GM06990 (cell line): ENCODE measurements at places on chromosomes 5 and 9.

- DNase-seq, result peak; percentile 65
These were observed 5.7 kb upstream of the SEC16A start for GRCh38 chr9:136488247-136489214.

DNA sequence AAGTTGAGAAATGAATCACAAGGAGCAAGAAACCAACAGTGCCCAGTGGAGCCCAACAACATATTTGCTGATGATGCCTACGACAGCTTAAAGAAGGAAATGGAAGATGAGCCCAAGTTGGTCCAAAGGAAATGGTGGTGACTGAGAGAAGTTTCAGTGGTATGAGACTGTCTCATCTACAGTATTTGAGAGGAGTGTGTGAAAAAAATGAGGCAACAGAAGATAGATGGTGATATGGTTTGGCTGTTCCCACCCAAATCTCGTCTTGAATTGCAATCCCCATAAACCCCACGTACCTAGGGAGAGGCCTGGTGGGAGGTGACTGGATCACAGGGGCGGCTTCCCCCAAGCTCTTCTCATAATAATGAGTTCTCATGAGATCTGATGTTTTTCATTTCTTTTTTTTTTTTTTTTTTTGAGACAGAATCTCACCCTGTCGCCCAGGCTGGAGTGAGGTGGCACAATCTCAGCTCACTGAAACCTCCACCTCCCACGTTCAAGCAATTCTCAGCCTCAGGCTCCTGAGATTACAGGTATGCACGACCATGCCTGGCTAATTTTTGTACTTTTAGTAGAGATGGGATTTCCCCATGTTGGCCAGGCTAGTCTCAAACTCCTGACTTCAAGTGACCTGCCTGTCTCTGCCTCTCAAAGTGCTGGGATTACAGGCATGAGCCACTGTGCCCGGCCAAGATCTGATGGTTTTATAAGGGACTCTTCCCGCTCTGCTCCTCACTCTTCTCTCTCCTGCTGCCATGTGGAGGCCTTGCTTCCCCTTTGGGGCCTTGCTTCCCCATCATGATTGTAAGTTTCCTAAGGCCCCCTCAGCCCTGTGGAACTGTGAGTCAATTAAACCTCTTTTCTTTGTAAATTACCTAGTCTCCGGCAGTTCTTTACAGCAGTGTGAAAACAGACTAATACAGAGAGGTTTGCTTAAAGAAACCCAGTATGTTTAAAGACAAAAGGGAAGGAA, 30.2 kb downstream of the EFCAB9 start:
- peak; percentile 74 for DNase-seq

DNA sequence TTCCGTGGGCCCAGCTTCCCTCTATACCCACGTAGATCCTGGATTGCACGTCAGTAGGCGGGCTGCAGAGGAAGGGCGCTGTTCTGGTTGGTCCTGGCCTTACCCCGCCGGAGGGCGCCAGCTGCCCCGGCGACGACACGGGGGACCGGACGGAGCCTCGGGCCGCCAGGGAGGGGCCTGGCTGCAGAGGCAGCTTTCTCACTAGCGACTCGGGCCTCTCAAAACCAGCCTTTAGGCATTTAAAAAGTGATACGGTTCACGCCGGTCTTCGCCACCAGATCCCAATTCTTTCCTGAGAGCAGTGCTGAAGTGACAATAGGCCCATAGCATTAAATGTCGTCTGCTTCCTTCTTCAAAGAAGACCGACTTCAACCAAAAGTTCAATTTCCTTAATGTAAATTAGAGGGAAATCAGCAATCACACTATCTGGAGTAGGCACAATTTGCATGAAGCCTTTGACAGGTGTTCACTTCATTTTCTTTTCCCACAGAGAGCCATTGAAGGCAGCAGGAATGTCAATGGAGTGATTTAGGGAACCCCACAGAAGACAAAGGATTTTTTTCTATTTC, 17.6 kb upstream of the UBE2D2 start:
- peak; percentile 87 for DNase-seq

- DNase-seq, result no peak
These were observed 20.6 kb upstream of the PTGES start for GRCh38 chr9:129773262-129774048.

DNA sequence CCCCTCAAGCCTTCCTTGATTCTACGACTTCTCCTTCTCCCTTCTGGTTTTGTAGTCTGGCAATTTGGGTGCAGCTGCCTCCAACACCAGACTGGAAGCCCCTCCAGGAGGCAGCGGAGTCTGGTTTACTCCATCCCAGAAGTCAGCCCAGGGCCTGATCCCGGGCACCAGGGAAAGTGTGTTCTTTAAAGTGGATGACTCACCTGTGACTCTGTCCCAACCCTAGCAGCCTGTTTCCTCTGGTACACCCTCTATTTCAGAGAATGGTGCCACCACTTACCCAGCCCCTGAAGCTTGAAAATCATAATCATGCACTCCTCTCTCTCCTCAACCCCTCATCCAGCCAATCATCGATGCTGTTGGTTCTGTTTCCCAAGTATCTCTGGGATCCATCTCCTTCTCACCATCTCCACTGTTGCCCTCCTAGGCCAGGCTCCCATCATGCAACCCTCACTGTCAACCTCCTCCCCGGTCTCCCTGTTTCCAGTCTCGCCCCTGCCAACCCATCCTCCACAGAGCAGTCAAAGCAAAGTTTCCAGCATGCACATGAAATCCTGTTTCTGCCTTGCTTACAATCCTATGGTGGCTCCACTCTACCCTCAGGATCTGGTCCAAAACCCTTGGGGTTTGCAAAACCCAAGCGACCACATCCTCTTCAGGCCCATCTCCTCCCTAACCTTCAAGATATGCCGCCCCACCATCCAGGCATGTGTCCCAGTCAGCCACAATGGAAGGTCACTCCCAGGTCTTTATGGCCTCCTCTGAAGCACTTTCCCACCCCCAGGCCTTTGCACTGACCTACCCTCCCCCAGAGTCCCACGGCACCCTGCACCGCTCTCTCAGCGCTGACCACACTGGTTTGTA, 10.5 kb downstream of the LHX6 start:
- DNase-seq, result no peak

GRCh38 chr9:4590430-4591122, 71.5 kb upstream of the PLPP6 start:
- no peak for DNase-seq

DNA sequence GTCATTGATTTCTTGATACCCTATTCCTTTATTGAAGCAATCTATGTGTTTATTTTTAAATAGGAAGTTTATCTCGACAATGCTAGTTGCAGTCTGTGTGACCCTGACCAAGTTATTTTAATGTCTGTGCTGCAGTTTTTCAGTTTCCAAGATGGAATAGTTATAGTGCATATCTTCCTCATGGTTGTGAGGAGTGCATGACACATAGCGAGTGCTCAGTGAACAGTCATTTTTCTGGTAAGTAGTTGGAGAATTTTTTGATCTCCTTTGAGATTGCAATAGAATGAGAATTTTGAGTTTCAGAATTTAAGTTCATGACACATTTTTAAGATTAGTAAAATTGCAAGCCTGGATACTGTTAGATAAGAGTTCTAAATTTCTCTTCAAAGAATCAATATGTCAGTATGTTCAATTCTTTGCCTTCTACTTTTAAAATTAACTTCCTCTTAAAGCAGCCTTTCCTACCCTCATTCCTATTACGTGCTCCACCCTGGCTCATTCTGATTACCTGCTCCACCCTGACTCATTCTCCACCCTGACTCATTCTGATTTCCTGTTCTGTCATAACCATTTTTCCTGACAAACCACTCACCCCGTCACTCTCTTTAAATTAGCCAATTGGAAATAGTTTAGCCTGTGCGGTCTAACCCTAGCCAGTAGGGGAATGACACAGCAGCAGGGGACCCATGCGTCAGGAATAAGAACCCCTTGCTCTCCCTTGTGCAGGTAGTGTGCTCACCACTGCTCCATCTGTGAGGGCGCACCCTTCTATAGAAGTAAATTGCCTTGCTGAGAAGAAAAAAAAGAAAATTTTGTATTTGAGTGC, 30.7 kb downstream of the SPIN1 start:
- no peak for DNase-seq

DNA sequence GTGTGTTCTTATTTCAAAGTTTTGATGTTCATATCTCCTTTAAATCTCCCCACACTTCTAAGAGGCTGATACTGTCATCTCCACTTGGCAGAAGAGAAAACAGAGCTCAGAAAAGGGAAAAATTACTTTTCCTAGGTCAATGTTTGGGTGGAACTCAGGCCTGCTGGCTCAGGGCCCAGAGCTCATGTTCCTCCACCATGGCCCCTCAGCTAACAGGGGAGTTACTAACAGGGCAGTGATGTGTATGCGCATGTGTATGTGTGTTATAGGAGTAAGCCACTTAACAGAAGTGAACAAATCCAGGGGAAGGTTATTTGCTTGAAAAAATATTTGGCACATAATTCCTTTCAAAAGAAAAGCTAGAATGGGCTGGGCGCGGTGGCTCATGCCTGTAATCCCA, 2.5 kb downstream of the C1QTNF2 start:
- no peak for DNase-seq

DNA sequence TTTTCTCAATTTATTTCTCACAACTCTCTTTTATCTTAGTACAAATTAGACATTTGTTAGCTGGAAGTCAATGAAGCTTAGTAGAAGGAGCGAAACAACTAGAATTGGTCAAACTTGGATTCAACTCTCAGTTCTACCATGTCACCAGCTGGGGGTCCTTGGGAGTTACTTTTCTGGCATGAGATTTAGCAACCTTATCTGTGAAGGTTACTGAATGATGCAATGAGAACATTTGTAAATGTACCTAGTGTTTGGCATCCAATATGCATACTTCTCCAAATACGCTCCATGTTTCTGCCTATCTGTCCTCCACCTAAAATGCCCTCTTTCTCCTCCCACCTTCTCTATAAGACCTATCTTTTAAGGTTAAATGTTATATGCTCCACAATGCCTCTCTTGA, 6.3 kb downstream of the HNRNPA0 start:
- no peak for DNase-seq

DNA sequence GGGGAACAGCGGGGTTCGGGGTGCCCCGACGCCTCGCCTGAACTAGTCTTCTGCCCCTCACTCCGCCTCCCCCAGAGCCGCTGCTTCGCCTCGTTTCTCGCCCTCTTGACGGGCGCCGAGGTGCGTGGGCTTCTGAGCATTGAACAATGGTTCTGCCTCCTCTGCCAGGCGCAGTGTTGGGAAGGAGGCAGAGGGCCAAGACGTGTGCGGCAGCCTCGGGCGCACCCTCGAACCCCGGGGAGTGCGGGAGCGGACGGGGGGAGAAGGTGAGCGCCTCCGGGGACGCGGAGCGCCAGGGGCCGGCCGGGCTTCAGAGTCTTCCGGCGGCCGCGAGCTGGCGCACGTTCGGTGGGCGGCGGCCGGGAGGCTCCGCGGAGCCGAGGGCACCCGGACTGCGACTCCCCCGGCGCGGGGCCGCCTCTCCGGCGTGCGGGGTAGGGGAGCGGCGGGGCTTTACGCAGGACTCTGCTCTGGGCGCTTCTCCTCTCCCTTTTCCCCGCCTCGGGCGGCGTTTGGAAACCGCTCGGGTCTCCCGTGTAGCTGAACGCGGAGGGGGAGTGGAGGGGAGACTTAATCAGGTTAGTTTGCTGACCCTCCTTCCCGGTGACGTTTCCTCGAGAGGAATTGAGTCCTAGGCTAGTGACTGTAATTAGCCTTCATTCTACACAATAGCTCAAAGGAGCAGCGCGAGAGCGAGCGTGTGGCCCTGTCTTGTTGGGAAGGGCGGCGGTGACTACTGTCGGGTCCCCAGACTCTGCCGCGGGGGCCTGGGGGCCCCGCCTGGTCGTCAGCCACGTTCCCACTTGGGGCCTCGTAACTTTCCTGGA, 1.1 kb downstream of the VLDLR start:
- no peak for DNase-seq

GRCh38 chr9:83622433-83622938, 457 bp upstream of the IDNK start:
- DNase-seq, result no peak

- no peak for DNase-seq
These were observed 63.8 kb downstream of the ATP10B start for GRCh38 chr5:160788102-160788660.

DNA sequence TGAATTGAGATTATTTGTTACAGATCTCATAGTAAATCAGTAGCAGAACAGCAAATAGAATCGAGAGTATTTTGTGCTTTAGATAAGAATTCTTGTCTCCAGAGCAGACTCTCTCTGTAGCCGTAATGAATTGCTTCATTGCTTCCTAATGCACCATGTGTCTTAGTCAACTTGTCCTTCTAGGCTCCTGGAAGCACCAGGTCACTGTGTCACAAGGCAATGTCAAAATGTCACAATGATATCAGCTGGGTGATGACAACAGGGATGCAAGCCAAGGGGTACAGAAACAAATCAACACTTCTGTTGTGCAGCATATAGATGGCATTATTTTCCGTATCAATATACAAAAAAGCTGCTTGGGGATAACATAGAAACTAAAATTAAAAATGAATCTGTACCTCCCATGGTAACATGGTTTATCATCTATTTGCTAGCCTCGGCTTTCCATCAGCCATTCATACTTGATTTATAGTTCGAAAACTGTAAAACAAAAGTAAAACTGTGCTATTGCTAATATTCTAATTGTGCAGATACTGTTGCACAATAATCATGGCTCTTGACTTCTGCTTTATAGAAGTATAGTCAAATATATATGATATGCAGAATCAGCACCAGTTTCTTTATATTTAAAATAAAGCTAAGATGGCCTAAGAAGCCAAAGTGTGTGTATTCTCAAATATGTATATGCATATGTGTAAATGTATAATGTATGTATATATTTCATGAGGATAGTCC, 435.9 kb upstream of the TLE4 start:
- DNase-seq, result no peak

GRCh38 chr9:135339378-135339973, 140.1 kb upstream of the PPP1R26 start:
- no peak for DNase-seq

DNA sequence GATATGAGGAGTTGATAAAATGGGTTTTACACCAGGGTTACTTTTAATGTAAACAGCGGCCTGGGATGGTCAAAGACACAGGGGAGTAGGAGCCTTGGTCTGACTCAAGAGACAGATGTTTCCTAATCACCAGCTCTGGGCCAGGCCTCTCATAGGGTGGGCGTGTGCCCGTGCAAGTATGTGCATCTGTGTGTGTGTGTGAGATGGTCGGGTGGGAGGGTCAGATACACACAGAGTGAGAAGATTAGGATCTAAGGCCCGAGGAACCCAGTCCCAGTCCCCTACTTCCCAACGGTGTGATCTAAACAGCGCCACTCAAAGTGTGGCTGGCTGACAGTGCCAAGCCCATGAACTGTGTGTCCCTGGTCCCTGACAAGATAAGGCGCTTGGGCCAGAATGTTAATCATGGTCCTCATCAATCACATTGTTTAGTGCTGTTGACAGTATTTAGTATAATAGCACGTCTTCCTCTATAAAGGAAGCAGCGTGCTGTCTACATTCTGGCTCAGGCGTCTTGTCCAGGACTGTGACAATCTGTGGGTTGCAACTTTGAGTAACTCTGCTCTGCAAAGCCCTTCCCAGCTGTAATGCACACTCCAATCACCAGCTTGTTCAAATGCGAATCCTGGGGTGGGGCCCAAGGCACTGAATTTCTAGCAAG, 173.7 kb downstream of the DAB2IP start:
- no peak for DNase-seq

- no peak for DNase-seq
These were observed 45.4 kb downstream of the TMEM252 start for GRCh38 chr9:68495247-68495646.

GRCh38 chr5:37638897-37639296, 200.9 kb downstream of the GDNF start:
- no peak for DNase-seq

GRCh38 chr9:83972286-83972685, 7.7 kb downstream of the HNRNPK start:
- no peak for DNase-seq

- peak; percentile 92 for DNase-seq
These were observed at the start of gene ZMYND19 for GRCh38 chr9:137590469-137591383. TSS of gene ZMYND19 (minus strand) at chr9:137590512. CDS start at chr9:137590263, 249 bp downstream.

GRCh38 chr9:82184524-82184923, 196.0 kb downstream of the SPATA31D1 start:
- DNase-seq, result no peak

- no peak for DNase-seq
These were observed 15.7 kb upstream of the SSBP2 start for GRCh38 chr5:81766611-81767010.
